ENCODE measurements at places on chromosomes 16 and 17.

DNA sequence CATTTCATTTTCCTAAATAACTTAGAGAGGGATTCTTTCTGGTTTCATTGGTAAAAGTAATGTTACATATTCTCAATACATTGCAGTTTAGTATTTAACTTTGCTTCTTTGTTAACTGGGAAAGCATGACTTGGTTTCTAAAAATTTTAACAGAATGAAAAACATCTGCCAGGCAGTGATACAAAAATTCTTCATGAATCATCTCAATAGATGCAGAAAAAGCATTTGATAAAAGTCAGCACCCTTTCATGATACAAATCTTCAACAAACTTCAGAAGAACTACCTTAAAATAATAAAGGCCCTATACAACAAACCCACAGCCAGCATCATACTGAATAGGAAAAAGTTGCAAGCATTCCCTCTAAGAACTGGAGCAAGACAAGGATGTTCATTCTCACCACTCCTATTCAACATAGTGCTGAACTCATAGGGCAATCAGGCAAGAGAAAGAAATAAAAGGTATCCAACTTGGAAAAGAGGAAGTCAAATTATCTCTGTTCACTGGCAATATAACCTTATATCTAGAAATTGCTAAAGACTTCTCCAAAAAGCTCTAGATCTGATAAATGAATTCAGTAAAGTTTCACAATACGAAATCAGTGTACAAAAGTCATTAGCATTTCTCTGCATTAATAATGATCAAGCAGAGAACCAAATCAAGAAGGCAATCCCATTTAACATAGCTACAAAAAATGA is 50.4 kb downstream of the SLFN5 start:
- no peak for DNase-seq

- DNase-seq, result no peak
Observed at GRCh38 chr16:17251496-17251895, 219.3 kb downstream of the XYLT1 start.

- DNase-seq, result no peak
Observed at GRCh38 chr16:2902337-2903130, 9.2 kb upstream of the FLYWCH1 start.

DNA sequence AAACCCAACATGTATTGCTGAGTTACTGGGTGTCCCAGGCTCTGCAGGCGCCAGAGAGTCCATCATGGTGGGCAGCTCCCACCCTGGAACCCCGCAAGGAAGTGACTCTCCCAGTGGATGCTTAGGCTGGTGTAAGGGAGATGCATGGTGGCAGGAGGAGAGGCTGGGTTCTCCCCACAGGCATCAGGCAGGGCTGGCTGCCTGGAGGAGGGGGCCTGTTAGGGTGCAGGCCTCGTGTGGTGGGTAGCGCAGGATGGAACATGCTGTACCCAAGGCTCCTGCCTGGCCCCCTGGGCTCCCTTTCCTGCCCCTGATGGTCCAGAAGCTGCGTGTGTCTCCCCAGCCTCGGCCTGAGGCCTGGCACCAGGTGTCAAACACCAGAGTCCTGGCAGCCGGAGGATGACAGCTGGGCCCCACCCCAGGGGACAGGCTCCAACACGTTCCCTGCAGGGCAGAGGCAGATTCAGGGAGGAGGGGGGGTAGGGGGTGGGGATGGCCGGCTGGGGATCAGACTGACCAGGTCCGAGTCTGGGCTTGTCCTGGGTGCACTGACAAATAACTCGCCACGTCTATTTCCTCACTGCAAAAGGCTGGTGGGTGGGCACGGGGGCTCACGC is 40.2 kb upstream of the CIBAR2 start:
- no peak for DNase-seq

GRCh38 chr17:17221329-17221728 is 15.2 kb upstream of the PLD6 start:
- no peak for DNase-seq

DNA sequence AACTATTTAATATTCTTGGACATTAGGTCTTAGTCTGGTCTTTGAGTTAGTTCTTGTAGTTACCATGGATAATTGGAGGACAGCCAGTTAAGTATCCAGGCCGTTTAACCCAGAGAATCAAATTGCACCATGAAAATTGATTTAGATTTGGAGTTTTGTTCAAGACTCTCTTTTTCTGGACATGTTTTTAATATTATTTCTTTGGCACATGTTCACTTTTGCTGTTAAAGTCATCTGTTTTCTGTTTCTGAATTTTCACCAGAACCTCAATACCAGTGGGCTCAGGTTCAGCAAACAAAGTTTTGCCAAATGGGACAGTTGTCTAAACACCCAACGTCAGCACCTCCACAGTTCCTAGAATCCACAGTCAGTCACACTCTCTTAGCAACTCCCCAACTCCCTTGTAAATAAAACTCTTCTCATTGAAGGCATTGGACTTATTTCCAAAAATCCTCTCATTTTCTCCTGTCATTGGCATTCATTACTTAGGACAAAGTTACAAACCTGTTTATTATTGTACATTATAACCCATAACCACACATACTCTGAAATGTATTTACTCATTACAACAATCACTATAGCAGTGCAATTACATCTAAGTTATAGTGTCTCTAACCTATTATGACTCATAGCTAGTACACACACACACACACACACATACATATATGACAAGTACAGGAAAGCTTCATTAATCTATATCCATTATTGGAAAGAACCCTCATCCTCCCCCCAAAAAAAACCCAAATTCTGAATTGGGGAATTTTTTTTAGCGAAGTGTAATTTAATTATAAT is 33.5 kb upstream of the DNAH9 start:
- no peak for DNase-seq

DNA sequence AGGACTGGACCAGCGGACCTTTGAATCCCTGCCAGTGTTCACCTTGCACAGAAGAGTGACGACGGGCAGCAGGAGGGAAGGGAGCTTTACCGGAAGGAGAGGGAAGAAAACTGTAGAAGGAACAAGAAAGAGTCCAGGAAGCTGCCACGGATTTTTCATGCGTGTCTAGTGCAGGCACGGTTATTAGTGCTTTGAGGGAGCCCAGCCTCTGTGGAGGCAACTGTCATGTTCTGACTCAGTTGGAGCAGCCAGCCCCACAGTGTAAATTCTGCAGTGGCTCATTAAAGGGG is 6.5 kb upstream of the HOXB13 start:
- peak; percentile 42 for DNase-seq

DNA sequence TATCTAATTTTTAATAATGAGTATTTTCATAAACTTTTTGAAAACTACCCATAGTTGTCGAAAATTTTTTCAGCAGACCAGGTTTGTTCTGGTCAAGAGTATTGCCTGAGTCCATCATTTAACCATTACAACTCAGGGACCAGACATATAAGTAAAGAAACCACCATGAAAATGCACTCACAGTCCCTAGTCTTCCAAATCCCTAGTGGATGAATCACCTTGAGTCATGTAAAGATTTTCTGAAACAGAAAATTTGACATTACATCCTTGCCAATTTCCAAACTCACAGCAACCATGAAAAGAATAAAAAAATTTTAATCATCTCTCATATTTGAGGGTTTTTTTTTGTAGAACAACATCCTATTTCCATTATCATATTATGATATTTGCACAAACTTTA is 1337.5 kb upstream of the CDH8 start:
- no peak for DNase-seq

DNA sequence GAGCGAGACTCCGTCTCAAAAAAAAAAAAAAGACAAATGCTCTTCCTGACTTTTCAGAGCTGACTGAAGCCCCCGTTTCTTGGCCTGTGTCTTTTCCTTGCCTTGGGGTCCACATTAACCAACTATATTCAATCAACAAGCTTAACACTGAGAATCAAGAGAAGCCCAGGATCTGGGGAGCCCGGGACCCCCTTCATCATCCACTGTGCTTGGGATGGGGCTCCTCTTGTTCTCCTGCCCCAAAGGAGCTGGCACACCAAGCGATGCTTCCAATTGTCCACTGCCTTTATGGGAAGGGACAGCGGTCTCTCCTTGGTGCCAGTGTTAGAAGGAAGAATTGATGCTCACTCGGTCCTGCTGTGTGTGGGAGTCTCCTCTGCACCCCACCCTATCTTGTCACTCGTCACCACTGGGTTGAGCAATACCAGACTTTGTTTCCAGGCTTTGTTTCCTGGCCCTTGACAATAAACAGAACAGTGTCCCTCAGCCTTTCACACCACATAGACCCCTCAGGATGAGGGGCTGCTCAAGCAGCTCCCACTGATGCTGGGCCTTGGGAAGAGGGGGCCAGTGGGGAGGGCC is 146.7 kb downstream of the KCNJ12 start:
- DNase-seq, result peak; percentile 20

DNA sequence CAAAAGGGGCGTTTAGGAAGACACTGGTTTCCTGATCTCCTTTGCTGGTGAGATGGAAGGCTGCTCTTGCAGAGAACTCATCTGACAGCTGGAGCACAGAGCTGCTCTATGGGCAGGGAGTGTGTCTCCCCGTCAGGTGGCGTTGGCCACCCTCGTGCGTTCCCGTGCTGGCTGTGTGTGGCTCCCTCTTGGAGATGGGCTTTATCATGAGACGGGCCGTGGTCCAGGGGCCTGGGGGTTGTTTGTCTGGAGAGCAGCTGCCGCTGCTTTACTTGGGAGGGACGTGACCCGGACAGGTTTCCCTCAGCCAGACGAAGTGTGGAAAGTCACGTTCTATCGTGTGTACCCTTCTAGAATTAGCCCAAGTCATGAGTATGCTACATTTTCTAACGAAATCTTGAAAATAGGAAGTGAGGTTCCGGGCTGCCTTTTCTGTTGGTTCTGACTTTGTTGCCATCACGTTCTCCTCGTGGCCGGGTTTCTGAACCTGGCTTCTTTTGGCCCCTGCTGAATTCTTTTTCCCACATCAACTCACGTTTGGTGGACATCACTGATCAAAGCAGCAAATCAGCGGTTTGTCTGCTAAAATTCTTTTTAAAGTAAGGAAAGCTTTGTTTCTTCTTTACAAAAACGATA is 105.6 kb upstream of the CHMP6 start:
- no peak for DNase-seq

DNA sequence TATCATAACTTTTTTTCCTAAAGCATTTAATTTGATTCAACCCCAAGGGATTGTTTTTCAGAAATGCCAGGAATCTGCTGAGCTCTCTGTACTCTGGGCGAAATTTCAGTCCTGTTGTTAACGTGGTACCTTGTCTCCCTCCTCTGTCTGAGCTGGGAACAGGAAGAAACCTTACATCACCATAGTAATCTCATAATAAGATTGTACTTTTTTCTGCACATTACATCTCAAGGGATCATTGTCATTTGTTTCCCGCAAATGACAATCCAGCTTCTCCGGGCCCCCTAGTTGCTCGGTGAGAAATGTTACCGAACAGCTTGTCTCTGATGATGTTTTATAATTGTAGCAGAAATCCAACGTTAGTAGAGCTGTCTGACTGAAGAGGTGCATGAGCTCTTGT is 152.7 kb upstream of the ERCC4 start:
- no peak for DNase-seq

GRCh38 chr17:19883537-19884215 is 15.9 kb upstream of the ULK2 start:
- DNase-seq, result no peak

DNA sequence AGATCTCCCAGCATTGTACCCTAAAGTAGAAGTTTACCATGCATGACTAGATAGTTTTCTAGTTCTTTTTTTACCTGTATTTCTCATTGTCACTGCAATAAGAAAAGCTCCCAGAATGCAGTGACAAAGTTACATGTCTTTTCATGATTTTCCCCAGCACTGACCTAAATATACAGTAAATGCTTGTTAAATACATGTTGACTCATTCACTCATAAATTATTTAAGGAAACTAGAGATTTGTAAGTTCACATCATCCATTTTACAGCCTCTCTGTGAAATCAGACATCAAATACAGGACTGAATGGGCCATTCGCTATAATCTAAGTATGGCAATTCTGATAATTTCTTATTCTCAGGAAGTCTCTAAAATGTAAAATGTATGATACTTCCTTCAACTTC is 258.9 kb upstream of the AXIN2 start:
- DNase-seq, result no peak

DNA sequence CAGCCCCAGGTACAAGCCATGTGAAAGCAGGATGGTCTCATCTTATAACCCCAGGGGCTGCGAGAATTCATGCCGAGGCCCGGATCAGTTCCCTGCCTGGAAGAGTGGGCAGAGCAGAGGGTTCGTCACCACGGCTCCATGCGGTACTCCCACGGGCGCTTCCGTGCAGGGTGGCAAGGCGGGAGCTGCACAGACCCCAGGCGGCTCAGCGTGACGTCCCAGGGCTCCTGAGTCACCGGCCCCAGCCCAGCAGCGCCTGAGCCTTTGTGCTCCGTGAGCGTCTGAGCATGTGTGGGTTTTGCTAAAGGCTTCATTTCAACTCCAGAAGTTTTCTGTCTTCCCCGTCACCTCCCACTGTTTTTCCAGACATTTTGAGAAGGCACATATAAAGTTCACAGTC is 71.2 kb upstream of the CHMP6 start:
- DNase-seq, result no peak

GRCh38 chr16:48547530-48547929 is 62.5 kb downstream of the N4BP1 start:
- no peak for DNase-seq

- no peak for DNase-seq
Observed at GRCh38 chr17:59002848-59003247, 103.8 kb downstream of the TRIM37 start.

GRCh38 chr17:79465011-79465680 is 145.7 kb downstream of the RBFOX3 start:
- no peak for DNase-seq

DNA sequence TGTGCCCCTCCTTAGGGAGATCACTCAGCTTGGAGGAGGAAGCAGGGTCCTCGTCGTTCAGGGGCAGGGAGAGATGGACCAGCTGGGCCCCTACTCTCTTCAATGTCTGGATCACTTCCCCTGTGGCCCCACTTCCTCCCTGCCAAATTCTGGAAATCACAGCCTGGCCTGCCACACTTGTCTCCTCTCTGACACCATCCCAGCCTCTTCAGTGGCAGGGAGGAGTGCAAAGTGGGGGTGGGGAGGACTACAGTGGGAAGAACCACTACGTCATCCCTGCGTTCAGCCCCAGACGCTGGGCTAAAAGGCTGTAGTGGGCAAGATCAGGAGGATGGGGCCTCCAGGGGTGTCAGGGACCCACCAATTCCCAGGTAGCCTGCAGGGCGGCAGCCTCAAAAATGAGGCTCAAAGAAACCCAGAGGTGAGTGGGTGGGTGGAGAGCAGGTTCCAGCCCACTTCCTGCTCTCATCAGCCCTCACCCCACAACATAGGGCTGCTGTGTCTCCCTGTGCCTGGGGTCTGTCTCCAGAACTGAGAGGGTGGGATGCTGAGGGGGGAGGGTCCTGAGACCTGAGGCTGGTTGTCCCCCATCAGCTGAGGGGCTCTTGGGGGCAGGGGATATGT is 25.0 kb upstream of the TAC4 start:
- DNase-seq, result no peak
